ENCODE measurements at places on chromosomes 3 and 15. TPM values are rescaled to one million over a fixed set of nuclear protein-coding genes. Genes with fewer than 3 reads are reported as not detected.
A peak's percentile ranks its signal among the peaks of the same experiment; 100 is the strongest.

- no peaks in the 10 kb centered on the region for H3K36me3 ChIP-seq
- no peak overlapping the region for H3K27ac ChIP-seq
Measured at GRCh38 chr15:26083896-26084295, 220.8 kb upstream of the ATP10A start.

GRCh38 chr3:109772520-109772919 is 435.2 kb upstream of the DPPA4 start:
- H3K4me3 ChIP-seq: no peak overlapping the region
- H3K27me3 ChIP-seq: peaks cover 3% of the 10 kb centered on the region
- H3K36me3 ChIP-seq: peaks cover 9% of the 10 kb centered on the region
- no peaks in the 10 kb centered on the region for H3K4me1 ChIP-seq
- no peak for DNase-seq

- no peaks in the 10 kb centered on the region for H3K36me3 ChIP-seq
- peak; percentile 65 for DNase-seq
Measured at GRCh38 chr15:47184003-47184907, 533.0 kb upstream of the SEMA6D start.

DNA sequence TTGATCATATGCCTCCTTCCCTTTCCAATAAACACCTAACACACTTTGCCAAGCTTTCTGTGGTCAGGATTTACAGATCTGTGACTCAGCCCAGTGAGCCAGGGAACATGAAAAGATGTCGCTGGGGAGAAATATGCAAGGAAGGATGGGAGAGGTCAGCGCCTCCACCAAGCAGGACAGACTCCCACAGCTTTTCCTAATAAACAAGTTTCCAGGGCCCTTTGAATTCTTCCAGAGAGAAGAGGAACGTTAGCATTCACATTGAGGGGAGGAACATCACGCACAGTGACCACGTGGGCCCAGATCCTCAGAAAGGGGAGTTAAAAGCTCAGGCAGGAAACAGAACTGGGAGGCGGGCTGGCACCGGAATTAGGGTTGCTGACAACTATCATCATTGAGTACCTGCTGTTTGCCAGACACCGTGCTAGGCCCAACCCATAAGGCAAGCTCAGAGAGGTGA is 33.3 kb upstream of the MRPS22 start:
- no peaks in the 10 kb centered on the region for H3K27me3 ChIP-seq
- H3K4me3 ChIP-seq: no peak overlapping the region
- no peaks in the 10 kb centered on the region for H3K36me3 ChIP-seq
- no peak for DNase-seq
- peaks cover 14% of the 10 kb centered on the region for H3K4me1 ChIP-seq

DNA sequence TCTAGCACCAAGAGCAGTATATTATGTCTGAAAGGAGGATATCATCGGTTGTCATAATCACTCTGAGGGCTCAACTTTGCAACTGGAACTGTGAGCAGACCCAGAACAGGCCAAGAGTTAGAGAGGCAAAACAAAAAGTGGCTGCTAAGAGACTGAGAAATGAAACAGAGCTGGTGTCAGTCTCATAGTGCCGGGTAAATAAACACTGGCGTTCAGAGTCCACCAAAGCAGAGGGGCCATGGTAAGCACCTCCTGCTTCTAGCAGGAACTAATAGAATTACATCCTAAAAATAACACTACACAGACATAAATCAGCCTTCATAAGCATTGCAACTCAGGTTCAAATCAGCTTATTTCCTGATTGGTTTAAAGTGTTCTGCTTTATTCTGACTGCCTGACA is 10.3 kb upstream of the IL12A start:
- no peak overlapping the region for H3K27ac ChIP-seq
- no peak for DNase-seq
- no peaks in the 10 kb centered on the region for H3K4me1 ChIP-seq
- no peaks in the 10 kb centered on the region for H3K36me3 ChIP-seq
- H3K4me3 ChIP-seq: no peak overlapping the region

- H3K4me1 ChIP-seq: peaks cover 4% of the 10 kb centered on the region
- no peaks in the 10 kb centered on the region for H3K36me3 ChIP-seq
- H3K27me3 ChIP-seq: no peaks in the 10 kb centered on the region
Measured at GRCh38 chr3:109640146-109640652, 302.9 kb upstream of the DPPA4 start.

- H3K4me1 ChIP-seq: peaks cover 83% of the 10 kb centered on the region
- peaks cover 17% of the 10 kb centered on the region for H3K36me3 ChIP-seq
- no peak for DNase-seq
Measured at GRCh38 chr15:56207092-56207491, 36.6 kb downstream of the RFX7 start.

- no peak overlapping the region for H3K4me3 ChIP-seq
- no peak overlapping the region for H3K27ac ChIP-seq
- no peaks in the 10 kb centered on the region for H3K36me3 ChIP-seq
- DNase-seq: no peak
- H3K27me3 ChIP-seq: peaks cover 6% of the 10 kb centered on the region
Measured at GRCh38 chr15:55649058-55649423, 60.9 kb upstream of the PYGO1 start.

DNA sequence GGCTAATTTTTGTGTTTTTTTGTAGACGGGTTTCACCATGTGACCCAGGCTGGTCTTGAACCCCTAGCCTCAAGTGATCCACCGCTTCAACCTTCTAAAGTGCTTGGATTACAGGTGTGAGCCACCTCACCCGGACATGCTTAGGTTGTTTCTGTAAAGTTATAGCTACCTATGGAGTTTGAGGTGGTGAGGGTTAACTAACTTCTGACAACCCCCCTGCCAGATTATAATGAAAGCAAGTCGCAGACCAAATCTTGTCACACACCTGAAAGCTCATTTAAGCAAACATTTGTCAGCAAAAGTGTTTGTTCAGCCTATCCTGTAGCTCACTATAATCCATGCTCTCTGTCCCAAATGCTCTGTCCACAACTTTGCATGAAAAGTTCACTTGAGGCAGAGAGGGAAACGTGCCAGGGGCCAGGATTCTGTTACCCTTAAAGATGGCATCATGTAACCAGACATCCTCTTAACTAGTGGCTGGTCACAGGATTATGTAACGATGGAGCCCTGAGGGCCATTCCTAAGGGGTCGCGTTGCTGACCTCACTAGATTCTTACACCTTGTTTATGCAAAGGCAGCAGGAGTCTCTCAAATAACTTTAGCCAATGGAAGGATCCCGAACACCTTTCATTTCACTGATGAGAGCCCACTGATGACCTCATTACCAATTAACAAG is 24.1 kb upstream of the SENP5 start:
- H3K27me3 ChIP-seq: peaks cover 2% of the 10 kb centered on the region
- no peak for DNase-seq
- peaks cover 10% of the 10 kb centered on the region for H3K36me3 ChIP-seq
- H3K4me3 ChIP-seq: no peak overlapping the region
- H3K4me1 ChIP-seq: no peaks in the 10 kb centered on the region

- no peaks in the 10 kb centered on the region for H3K27me3 ChIP-seq
- H3K36me3 ChIP-seq: no peaks in the 10 kb centered on the region
- H3K4me1 ChIP-seq: no peaks in the 10 kb centered on the region
- DNase-seq: no peak
Measured at GRCh38 chr15:66595332-66595731, 29.5 kb upstream of the LCTL start.

DNA sequence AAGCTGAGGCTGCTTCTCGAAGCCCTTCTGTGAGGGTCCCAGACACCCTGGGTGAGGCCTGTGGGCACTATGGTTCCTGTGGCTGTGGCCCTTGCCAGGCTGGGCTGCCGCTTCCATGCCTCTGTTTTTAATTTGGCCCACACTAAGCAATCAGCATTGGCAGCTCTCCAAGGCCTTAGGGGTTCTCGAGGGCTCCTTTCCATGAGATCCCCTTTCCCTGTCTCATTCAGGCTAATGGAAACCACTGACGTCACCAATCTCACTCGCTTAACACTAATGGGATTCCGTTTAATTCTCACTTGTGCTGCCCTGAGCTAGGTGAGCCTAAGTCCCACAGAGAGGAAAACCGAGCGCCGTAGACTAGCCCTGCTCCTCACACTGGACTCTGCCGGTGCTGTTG is 60.2 kb upstream of the RAB6B start:
- no peak for DNase-seq
- H3K27me3 ChIP-seq: peaks cover 20% of the 10 kb centered on the region
- peaks cover 7% of the 10 kb centered on the region for H3K4me1 ChIP-seq
- H3K4me3 ChIP-seq: no peak overlapping the region

DNA sequence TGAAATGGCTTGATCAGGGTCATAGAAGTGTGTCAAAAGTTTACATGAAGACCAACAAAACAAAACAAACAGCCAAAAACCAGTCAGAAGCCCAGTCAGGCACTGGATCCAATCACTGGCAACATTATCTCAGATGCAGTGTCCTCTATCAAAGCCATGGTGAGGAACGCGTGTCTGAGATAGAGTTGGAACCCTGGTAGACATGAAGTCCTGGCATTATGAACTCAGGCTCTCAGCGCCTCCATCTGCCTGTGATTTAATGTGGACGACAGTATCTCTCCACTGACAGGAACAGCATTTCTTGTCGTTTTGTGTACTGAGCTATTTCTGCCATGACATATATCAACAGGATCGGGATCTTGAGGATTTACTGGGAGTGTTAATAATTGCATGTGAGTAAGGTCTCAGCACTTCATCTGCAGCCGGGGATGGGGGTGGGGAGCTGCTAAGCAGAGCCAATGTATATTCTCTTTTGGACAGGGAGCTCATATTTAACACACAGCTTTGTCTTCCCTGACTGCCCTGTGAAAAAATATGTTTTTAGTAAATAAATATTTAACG is 1120.0 kb downstream of the IGSF11 start:
- H3K27me3 ChIP-seq: no peaks in the 10 kb centered on the region
- no peaks in the 10 kb centered on the region for H3K36me3 ChIP-seq
- no peak overlapping the region for H3K4me3 ChIP-seq

GRCh38 chr3:129224984-129225393 is 24.4 kb upstream of the COPG1 start:
- no peak overlapping the region for H3K27ac ChIP-seq
- DNase-seq: no peak
- H3K4me1 ChIP-seq: peaks cover 24% of the 10 kb centered on the region
- no peaks in the 10 kb centered on the region for H3K36me3 ChIP-seq
- no peak overlapping the region for H3K4me3 ChIP-seq

DNA sequence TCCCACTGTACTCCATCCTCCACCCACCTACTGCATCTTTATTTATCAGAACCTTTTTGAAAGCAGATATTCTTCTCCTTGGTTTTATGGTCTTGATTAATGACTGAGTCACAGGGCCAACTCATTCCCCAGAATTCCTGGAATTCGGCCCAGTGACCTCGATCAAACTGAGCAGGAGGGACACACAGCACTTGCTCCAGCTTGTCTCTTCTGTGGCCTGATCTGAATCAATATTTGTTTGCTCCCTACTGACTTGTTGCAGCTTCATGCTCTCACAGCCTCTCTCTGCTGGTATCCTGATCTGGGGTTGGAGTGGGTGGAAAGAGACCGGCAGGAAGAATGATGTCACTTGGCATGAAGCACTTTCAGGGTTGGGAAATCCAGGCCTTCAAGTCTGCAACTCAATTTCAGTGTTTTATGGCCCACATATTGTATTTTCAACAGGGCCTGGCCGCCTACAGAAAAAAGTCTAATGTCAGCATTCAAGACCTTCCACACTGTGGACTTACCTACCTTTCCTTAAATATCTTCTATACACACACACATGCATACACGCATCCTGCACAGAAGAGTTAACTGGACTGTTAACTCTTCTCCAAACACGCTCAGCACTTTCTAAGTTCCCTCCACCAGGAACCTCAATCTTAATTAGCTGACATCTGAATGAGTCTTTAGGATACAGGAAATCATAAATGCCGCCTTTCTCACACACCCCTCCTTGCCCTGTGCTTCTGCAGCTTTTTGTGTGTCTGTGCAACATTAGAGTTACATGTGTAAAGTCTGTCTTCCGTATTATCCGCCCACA is 4.6 kb downstream of the ANXA2 start:
- peak overlapping the region; percentile 26 for H3K27ac ChIP-seq
- H3K36me3 ChIP-seq: no peaks in the 10 kb centered on the region
- no peak overlapping the region for H3K4me3 ChIP-seq
- peaks cover 8% of the 10 kb centered on the region for H3K27me3 ChIP-seq
- H3K4me1 ChIP-seq: peaks cover 69% of the 10 kb centered on the region
- DNase-seq: no peak

DNA sequence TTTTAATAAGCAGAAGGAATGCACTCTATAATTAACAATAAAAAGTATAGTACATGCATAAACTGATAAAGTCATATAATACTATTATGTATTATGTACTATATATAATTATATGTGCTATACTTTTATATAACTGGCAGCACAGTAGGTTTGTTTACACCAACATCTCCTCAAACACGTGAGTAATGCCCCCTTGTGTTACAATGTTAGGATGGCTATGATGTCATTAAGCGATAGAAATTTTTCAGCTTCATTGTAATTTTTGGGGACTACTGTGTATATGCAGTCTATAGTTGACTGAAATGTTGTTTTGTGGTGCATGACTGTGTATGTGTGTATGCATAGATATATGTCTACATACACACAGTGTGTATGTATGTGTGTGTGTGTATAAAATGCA is 100.6 kb downstream of the SLMAP start:
- H3K27me3 ChIP-seq: no peaks in the 10 kb centered on the region
- no peak for DNase-seq
- no peak overlapping the region for H3K4me3 ChIP-seq

GRCh38 chr3:157441102-157441624 is 4.5 kb downstream of the PTX3 start:
- H3K4me3 ChIP-seq: no peak overlapping the region
- H3K4me1 ChIP-seq: peaks cover 19% of the 10 kb centered on the region
- H3K36me3 ChIP-seq: no peaks in the 10 kb centered on the region

GRCh38 chr15:67097930-67098740 is 32.7 kb downstream of the SMAD3 start:
- H3K36me3 ChIP-seq: no peaks in the 10 kb centered on the region
- no peak overlapping the region for H3K27ac ChIP-seq
- DNase-seq: no peak
- H3K27me3 ChIP-seq: no peaks in the 10 kb centered on the region

GRCh38 chr15:26739791-26740190 is 33.1 kb downstream of the GABRB3 start:
- DNase-seq: no peak
- peak overlapping the region; percentile 30 for H3K27ac ChIP-seq
- H3K4me3 ChIP-seq: no peak overlapping the region
- no peaks in the 10 kb centered on the region for H3K27me3 ChIP-seq

GRCh38 chr3:172782235-172782634 is 31.7 kb downstream of the ECT2 start:
- peaks cover 44% of the 10 kb centered on the region for H3K36me3 ChIP-seq
- DNase-seq: no peak
- H3K4me1 ChIP-seq: no peaks in the 10 kb centered on the region
- no peak overlapping the region for H3K4me3 ChIP-seq

The CGNL1 gene
- total RNA-seq: 67.1 TPM

The ATP13A4 gene
- total RNA-seq: 0.20 TPM

The HTR3E gene
- total RNA-seq: not detected

The UACA gene
- 44.8 TPM for total RNA-seq

The DUOX2 gene
- 0.13 TPM for total RNA-seq

The SLC27A2 gene
- 5.6 TPM for total RNA-seq

The PLA1A gene
- total RNA-seq: not detected

The ASB14 gene
- not detected for total RNA-seq

The STARD5 gene
- total RNA-seq: 6.3 TPM

The POC1A gene
- total RNA-seq: 31.3 TPM

The RLBP1 gene
- not detected for total RNA-seq

Measured in WTC11 (cell line).